Frontal cortex (tissue), 4 donors: ENCODE measurements at places on chromosomes 6 and 20.
A peak's percentile ranks its signal among the peaks of the same experiment; 100 is the strongest.

DNA sequence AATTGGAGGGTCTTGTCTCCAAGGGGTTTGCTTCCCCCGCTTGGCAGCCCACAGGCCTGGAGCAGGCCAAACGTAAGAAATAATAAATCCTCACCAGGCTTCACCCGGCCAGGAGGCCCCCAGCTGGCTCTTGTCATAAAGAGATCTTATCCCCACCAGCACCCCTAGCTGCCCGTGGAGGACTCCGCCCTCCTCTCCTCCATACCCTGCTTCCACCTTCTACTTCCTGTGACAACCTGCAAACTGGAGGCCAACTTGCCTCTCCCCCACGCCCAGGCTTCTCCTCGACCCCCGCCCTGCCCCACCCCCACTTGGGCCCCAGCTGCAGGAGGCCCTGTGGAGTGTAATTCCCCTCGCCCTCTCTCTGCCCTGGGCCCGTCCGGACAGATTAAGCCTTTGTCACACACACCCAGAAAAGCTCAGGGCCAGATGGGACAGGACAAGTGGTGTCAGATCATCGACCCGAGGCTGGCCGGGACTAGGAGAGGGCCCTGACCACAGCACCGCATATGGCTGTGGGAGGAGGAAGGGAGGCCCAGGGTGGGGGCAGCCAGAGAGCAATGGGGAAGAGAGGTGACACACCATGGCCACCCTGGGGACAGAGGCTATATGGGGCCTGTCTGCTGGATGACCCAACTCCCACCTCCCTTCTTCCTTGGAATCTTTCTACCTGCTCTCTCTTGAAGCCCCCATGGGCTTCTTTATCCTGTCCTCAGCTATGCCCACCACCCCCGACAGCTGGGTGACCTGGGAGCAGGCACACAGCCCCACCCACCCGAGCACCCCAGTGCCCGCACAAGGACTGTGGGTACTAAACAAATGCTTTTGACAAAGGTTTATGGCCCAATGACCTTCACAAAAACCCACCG, 3.9 kb downstream of the NOL4L start:
- no peak for DNase-seq

- DNase-seq = peak; percentile 70
These were observed at the start of gene TUBB2B for GRCh38 chr6:3227363-3228045. Gene TUBB2B (minus strand): TSS chr6:3227653. CDS start chr6:3227543, 110 bp downstream.

DNA sequence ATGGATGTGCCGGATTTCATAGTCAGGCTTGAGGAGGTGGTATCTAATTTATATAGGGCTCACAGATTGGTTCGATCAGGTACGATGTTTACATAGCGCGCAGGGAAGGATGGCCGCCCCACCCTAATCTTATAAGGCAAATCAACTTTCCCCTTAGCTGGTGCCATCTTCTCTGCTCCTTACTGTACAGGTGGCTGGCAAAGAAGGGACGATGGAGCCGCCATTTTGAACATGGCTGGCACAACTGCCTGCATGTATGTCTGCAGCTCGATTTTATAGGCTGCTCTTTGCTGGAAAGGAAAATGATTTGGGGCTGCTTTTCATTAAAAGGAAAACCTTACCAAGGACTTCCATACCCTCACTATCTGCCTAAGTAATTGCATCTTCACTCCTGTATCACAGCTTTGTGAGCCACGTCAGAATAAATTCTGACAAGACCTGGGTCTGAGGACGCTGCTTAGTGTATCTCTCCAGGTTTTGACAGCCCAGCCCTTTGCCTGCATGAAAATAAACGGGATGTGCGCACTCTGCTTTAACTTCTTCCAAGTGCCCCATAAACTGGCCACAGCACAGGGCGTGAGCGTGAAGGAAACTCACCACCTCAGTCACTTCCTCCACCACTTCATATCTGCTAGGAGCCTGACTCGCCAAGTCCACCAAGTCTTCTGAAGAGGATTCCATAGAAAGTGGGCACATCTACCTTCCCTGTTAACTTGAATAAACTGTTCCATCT, 109.4 kb upstream of the ARMC2 start:
- no peak for DNase-seq

- DNase-seq = no peak
These were observed 131.8 kb upstream of the MLN start for GRCh38 chr6:33935439-33936080.

- no peak for DNase-seq
These were observed 14.9 kb downstream of the SH3BGRL2 start for GRCh38 chr6:79646006-79646405.

DNA sequence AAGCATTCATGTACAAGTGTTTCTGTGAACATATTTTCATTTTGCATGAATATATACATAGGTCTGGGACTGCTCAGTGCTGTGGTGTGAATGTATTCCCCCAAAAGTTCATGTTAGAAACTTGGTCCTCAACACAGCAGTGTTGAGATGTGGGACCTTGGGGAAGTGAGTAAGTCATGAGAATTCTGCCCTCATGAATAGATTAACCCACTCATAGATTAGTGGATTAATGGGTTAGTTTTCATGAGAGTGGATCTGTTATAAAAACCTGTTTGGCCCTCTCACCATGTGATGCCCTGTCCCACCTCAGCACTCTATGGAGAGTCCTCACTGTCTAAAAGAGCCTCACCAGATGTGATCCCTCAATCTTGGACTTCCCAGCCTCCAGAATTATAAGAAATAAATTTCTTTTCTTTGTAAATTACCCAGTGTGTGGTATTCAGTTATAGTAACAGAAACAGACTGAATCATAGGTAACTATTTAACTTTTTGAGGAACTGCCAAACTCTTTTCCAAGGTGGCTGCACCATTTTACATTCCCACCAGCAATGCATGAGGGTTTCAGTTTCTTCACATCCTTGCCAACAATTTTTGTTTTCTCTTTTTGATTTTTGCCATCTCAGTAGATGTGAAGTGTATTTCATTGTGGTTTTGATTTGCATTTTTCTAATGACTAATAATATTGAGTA, 45.3 kb downstream of the QRSL1 start:
- no peak for DNase-seq

- no peak for DNase-seq
These were observed 228.2 kb downstream of the RFPL4B start for GRCh38 chr6:112575309-112575834.
